ENCODE measurements at places on chromosomes 4 and X.
A peak's percentile ranks its signal among the peaks of the same experiment; 100 is the strongest.

DNA sequence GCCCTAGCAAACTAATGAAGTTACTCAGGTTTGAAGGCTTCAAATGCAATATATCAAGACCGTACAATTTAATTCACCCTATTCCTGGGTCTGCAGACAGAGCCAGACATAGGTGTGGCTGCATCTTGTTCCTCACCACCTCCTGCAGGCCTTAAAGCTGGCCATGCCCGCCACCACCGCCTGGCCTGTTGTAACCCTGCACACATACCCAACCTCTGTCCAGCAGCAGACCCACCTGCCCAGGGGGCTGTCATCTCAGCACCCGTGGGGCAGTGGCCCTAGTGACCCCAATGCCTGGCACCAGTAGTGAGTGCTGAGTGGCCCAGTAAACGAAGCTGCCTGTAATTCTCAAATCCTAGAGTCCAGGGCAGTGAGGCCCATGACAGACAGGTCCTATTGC is 40.7 kb downstream of the ZBTB49 start:
- DNase-seq: no peak

DNA sequence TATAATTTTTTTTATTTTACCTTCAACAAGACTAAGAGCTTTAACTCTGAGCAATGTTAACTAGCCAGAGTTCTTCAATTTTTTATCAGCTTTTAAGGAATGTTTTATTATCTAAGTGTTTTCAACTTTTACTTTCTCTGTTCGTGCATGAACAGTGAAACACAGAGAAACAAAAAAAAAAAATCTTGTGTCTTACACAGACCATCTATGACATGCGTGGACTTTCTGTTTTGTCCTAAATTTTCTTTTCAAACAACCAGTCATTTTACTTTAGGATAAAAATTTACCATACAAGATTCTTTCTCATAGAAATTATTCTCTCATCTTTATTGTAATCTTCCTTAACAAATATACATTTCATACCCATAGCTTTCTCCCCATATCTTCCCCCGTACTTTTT is 731.9 kb upstream of the PCDH10 start:
- DNase-seq: no peak

DNA sequence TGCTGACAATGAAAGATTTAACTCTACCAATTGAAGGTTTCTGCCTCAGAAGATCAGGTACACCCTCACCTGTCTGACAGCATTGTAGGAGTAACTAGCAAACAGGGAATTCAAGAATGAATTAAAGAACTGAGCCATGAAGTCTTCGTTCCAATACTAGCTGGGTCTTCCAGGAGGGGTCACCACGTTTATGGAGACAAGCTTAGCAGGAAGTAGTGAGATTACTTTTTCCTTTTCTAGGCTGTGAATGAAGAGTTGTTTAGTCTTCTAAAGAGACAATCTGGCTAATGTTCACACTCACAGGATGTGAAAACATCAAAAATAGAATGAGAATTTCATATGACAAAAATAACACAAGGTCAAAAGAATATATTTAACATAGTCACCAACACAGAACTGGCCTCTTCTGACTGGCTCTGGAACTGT is 54.9 kb downstream of the REELD1 start:
- DNase-seq: no peak

- DNase-seq: peak; percentile 44
These were observed 8.0 kb downstream of the REELD1 start for GRCh38 chr4:146222313-146222712.

GRCh38 chrX:44580466-44580865 is 37.8 kb upstream of the FUNDC1 start:
- peak; percentile 12 for DNase-seq

GRCh38 chr4:78459327-78459726 is 92.2 kb upstream of the ANXA3 start:
- no peak for DNase-seq

DNA sequence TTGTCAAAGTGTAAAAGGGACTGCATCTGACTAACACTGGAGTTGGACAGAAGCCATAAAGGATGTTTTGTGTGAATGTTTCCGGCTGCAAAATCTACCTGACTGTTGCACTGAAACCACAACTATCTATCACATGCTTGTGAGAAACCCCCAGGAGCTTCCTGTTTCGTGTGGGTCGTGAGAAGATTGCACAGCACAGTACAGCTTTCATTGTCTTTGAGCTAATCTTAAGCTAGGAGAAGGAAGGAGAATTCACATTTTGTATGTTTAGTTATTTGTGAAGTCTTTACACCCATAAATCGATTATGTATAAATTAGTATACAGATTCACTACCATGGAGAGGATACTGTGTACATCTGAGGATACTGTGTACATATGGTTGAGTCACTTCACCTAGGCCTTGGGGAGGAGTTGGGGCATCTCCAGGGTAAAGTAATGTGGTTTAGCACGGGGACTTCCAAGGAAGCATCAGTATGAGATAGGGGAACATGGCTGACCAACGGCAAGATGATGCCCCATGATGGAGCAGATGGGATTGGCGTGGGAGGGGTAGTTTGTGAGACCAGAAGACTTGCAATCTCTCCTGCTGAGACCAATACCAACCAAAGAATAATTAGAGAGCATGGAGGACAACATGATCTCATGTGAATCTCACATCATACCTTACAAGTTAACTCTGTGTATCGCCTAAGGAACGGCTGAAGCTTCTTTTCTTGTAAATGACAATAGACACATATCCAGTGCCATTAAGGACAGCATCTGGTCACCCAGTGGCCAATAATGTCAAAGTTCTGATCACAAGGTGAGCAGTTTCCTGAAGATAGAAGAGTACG is 43.1 kb upstream of the FAM9C start:
- peak; percentile 26 for DNase-seq

DNA sequence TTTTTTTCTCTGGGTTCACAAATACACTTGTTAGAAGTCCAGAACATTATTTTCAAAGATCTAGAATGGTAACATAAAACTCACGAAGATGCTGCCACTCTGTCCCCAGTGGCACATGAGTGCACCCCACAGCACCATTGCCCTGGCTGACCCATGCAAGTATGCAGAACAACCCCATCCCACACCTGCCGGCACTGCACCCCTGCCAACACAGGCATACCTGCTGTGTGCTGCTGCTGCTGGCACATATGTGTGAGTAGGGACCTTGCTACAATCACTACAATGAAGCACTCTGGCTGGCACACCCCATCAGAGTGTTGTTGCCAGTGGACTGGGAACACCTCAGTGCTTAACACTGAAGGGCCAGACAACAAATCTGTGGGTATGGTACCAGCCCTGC is 66.9 kb downstream of the CISD2 start:
- no peak for DNase-seq

DNA sequence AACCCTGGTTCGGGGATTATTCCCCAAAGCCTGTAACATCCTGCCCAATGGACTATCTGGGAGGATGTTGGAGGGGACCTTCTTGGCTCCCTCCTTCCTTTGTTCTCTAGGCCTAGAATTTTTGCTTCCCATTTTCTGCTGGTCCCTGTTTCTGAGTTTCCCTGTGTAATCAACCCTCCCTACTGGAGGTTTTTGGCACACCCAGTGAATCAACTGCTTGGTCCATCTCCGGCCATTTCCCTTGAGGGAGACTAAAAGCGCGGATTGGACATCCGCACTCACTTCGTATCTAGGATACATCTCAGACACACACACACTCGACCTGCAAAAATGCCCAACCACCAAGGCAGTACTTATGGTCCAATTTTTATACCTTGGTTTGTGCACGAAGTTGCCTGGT is 108.2 kb upstream of the MAGEE2 start:
- DNase-seq: no peak

DNA sequence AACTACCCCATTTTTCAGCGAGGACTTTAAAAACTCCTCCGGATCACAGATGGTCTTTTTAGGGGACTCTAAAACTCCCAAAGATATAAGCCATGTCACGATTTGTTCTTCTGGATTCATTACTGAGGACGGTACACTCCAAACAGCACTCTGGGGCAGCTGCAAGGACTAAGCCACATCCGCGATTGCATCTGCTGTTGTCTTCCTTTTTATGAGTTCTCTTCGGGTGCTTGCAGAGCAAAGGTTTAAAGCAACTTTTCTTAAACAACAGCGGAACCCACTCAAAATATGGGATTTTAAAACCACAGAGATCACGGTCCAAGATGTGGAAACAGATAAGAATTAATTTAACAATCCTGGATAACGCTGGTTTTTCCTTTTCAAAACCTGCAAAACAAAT is at the start of gene ARHGEF6:
ARHGEF6 (minus strand) TSS at position 170 of the 400 bp plus-strand sequence; CDS start at position 120, 50 bp downstream.
- no peak for DNase-seq

GRCh38 chr4:182513587-182514291 is 270.5 kb downstream of the TENM3 start:
- no peak for DNase-seq

DNA sequence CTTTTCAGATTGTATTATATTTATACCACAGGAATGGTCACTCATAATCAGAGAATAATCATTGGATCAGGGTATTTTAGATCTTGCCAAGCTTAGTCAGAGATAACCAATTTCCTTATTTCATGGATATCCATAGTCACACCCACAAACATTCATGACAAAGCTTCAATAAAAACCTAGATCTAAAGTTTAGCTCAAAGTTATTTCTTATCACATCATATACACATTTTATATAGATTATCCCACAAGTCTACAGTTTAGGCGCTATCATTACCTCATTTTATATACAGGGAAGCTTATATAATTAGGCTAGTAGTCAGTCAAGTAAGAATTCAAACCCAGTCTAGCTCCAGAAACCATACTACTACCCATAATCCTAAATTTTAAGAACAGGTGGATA is 82.3 kb downstream of the SLC10A7 start:
- DNase-seq: no peak

GRCh38 chr4:7040765-7041164 is 2.4 kb upstream of the TADA2B start:
- DNase-seq: no peak

DNA sequence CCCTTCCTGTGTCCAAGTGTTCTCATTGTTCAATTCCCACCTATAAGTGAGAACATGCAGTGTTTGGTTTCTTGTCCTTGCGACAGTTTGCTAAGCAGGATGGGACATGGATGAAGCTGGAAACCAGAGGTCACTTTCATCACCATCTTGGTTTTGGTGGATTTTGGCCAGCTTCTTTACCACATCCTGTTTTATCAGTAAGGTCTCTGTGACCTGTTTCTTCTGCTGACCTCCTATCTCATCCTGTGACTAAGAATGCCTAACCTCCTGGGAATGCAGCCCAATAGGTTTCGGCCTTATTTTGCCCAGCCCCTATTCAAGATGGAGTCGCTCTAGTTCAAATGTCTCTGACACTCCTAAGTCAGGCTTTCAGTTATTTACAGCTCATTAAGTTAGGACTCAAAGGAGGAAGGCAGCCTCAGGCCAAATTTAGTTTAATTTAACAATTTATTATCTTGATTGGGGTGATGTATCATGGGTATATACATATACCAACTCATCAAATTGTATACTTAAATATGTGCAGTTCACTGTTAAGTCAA is 169.9 kb upstream of the NDP start:
- no peak for DNase-seq

- DNase-seq: no peak
These were observed 14.1 kb downstream of the XIAP start for GRCh38 chrX:123873956-123874355.

GRCh38 chr4:40479378-40479777 is 144.2 kb downstream of the CHRNA9 start:
- no peak for DNase-seq

DNA sequence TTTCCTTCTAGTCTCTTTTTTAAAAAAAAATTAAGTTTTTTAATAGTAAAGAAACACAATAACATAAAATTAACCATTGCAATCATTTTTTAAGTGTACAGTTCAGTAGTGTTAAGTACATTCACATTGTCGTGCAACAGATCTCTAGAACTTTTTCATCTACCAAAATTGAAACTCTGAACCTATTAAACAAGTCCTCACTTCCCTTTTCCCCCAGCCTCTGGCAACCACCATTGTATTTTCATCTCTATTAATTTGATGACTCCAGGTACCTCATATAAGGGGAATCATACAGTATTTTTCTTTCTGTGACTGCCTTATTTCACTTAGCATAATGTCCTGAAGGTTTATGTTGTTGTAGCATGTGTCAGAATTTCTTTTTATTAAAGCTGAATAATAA is 31.8 kb downstream of the MSL3 start:
- no peak for DNase-seq

- DNase-seq: no peak
These were observed 312.8 kb downstream of the TENM3 start for GRCh38 chr4:182555997-182556418.

DNA sequence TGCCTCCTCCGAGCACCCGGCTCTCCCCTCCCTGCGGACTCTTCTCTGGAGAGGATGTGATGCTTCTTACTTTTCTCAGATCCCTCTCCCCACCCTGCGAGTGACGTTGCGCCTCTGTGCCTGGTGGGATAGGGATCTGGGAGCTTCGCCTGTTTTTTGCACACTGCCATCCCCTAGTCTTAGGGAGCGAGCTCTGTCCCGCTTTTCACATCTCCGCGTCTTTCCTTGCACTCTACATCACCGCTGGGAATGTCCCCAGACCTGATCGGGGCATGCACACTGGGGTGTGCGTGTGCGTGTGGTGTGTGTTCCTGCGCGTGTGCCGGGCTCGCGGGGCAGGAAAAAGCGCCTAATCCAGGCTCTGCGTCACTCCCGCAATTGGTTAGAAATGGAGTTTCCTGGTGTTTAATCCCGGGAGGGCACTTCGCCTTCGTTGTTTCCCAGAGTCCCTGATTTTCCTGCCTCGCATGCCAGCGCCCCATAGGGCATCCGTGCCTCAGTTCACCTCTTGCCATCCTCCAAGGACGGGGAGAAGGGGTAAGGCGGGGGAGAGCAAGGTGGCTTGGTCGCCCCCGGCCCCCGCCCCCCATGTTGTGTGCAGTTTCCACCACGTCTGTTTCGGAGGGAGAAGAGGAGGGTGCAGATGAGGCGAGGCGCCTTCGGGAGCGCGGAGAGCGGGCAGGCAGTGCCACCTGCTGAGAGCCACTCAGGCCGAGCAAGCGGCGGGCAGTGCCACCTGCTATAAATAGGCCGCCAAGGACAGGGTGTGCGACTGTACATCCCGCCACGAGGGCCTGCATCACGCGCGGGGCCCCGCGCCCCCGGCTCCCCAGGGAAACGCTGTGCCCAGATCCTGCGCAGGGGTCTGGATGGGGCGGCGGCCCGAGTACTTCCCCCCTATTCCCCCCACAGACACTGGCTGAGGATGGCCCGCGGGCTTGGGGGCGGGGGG is 759 bp upstream of the TBC1D1 start:
- DNase-seq: peak; percentile 47

GRCh38 chrX:51697397-51697796 is 12.9 kb upstream of the CENPVL1 start:
- no peak for DNase-seq

DNA sequence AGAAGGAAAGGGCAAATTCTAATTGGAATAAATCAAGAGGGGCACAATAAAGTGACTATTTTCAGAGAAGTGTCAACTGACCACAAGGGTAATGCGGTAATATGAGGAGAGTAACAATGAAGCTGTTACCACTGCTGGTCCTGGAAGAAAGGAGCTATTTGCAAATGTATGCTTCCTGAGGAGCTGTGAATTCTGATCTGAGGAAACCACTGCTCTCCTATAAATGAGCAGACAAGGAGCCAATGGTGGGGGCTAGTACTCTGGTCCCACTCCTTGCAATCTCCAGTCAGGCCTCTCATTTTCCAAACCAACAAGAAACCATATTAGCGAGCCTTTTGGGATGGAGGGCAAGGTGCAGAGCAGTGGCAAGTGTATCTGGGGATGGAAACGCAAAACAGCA is 770.2 kb downstream of the FSTL5 start:
- no peak for DNase-seq

GRCh38 chrX:150446995-150447394 is 83.9 kb downstream of the MAMLD1 start:
- DNase-seq: no peak

- no peak for DNase-seq
These were observed 80.1 kb downstream of the RCHY1 start for GRCh38 chr4:75434105-75434504.

GRCh38 chr4:159980826-159981468 is 878.1 kb downstream of the RAPGEF2 start:
- no peak for DNase-seq
